ENCODE measurements at places on chromosomes 12 and 14. TPM values are rescaled to one million over a fixed set of nuclear protein-coding genes. Genes with fewer than 3 reads are reported as not detected.

The TM7SF3 gene
- 59.5 TPM for total RNA-seq

The MORN3 gene
- total RNA-seq, result 0.89 TPM

The RNASE3 gene
- total RNA-seq, result not detected

The TC2N gene
- total RNA-seq, result 9.6 TPM

The TEP1 gene
- 15.5 TPM for total RNA-seq

The RASSF9 gene
- total RNA-seq, result 2.2 TPM

The OVCH1 gene
- not detected for total RNA-seq

The SLC6A15 gene
- total RNA-seq, result 14.9 TPM

The LRRC43 gene
- 2.5 TPM for total RNA-seq

The AKAP6 gene
- 1.3 TPM for total RNA-seq

The SERPINA10 gene
- total RNA-seq, result not detected

The SMAGP gene
- 15.7 TPM for total RNA-seq

The FGF6 gene
- total RNA-seq, result not detected

The RNASE2 gene
- not detected for total RNA-seq

The TCTN2 gene
- 12.3 TPM for total RNA-seq

The OR6C74 gene
- total RNA-seq, result not detected

The BCAT1 gene
- 89.1 TPM for total RNA-seq

The KLRF1 gene
- total RNA-seq, result 0.17 TPM

The RTRAF gene
- total RNA-seq, result 119 TPM

The KRT74 gene
- not detected for total RNA-seq

The CLEC6A gene
- total RNA-seq, result not detected

The DRAM1 gene
- total RNA-seq, result 44.1 TPM

The SLC39A5 gene
- 0.08 TPM for total RNA-seq

The AQP2 gene
- total RNA-seq, result not detected

The LBHD2 gene
- total RNA-seq, result not detected

The CLEC14A gene
- 0.58 TPM for total RNA-seq

The LMNTD1 gene
- total RNA-seq, result 0.08 TPM

The NOVA1 gene
- 1.4 TPM for total RNA-seq

The COCH gene
- total RNA-seq, result 18.8 TPM

The KRR1 gene
- 31.2 TPM for total RNA-seq

The GLI1 gene
- total RNA-seq, result 1.6 TPM

The RHOJ gene
- 0.54 TPM for total RNA-seq

The DBX2 gene
- not detected for total RNA-seq

The REP15 gene
- 1.3 TPM for total RNA-seq

The PTCSC3 gene
- not detected for total RNA-seq

The PROX2 gene
- not detected for total RNA-seq

The CIT gene
- total RNA-seq, result 4.3 TPM

Measured in kidney epithelial cell (primary cell).